ENCODE measurements at places on chromosomes 12 and 14.

DNA sequence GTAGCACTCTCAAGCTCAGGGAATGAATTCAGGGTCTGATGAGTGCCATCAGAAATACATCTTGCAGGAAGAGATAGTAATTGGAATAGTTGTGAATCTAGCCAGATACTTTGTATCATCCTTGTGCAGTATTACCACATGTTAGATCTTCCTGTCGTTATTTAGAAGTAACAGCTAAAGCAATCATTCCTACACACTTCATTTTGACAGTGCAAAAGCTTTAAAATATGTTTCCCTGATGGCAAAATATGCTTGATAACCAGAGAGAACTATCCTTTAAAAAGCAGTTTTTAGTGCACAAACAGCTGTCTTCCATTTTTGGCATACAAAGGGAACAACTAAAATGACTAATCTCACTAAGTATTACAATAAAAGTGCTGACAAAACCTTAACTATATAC lies 149.5 kb upstream of the SLC38A2 start:
- DNase-seq = no peak

DNA sequence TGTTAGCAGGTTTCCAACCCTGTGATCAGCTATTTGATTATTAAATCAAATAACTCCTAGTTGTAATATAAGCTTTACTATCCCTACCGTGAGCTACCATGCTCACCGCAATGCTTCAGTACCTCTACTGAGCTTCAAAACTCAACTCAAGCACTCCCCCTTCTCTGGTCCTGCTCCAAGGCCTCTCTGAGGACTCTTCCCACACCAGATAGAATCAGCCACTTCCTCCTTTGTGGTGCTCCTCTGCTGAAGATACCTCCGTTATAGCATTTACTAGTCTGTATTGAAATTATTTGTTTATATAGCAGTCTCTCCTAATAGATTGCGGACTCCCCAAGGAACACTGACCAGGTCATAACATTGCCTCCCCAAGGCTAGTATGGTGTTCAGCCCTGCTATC lies 17.5 kb downstream of the AREL1 start:
- DNase-seq = no peak

- DNase-seq = no peak
Measured at GRCh38 chr12:1044696-1045095, 53.7 kb downstream of the ERC1 start.

GRCh38 chr12:32874078-32874477 lies 22.5 kb downstream of the PKP2 start:
- DNase-seq = no peak

GRCh38 chr14:37610945-37611523 lies 15.6 kb downstream of the TTC6 start:
- no peak for DNase-seq

GRCh38 chr14:67778792-67779191 lies 37.6 kb downstream of the ZFYVE26 start:
- DNase-seq = no peak

DNA sequence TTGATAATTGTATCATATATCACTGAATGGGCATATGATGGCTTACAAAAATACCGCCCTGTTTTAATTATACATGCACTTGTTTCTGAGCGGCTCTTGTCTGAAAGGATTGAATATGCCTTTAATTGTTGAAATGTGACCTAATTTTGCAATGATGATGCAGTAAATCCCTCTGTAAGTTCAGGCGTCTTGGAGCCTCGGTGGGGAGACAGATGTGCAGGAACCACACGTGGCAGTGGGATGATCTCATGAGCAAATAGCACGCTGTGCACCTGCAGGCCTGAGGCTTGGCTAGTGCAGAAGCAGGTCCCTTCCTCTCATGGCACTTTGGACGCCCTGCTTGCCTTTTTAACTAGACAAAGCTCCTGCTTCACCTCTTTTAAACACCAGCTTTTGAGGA lies 49.3 kb upstream of the ASPG start:
- DNase-seq = no peak

DNA sequence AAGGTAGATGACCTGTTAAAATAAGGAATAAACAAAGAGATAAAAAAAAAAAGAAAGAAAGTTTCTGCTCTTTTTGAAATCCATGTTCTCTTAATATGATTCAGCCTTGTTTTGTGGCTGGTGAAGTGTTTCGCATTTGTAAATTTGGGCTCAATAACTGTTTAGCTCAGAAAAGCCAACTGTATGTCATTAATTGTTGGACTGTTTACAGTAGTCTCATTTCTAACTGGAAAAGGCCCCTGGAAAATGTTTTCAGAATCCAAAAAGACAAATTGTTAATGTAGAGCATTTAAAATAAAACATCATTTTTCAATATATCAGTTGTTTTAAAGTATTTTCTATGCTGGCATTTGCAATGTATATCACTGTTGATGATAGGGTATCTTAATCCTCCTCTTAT lies 47.4 kb upstream of the DYRK2 start:
- no peak for DNase-seq

DNA sequence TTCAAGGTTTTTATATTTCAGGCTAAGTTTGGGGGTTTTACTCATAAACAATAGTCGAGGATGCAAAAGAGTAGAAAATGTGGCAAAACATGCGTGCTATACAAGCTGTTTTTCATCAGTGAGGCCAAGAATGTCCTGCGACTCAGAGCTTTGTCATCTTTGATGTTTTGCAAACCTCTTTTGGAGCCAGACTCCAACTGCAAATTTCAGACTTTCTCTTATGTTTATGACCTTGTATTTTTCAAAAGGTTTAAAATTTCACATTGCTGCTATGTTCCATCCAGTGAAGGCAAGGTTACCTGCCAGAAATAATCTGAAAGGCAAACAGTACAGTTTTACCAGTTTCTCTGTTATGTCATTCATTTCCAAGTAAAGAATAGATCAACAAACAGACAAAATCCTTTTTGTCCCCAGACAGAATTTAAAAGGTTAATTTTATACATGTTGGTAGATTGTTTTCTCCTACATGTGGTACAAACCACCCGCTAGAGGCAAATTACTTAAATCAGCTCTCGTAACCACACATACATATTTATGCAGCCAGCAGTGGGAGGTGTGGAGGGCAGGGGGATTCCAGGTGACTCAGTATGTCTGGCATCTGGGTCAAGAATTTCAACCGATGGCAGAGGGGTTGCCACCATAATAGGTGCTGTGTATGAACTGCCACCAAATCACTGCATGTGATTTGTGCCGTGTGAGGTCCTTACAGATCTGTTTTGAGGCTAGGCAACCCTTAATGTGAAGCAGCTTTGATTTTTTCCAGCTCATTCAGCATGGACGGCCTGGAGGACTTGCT lies 119.8 kb upstream of the CPM start:
- peak; percentile 5 for DNase-seq

- no peak for DNase-seq
Measured at GRCh38 chr12:80033448-80033847, 65.9 kb upstream of the OTOGL start.

- DNase-seq = no peak
Measured at GRCh38 chr12:113059071-113059595, 2.6 kb downstream of the DTX1 start.

DNA sequence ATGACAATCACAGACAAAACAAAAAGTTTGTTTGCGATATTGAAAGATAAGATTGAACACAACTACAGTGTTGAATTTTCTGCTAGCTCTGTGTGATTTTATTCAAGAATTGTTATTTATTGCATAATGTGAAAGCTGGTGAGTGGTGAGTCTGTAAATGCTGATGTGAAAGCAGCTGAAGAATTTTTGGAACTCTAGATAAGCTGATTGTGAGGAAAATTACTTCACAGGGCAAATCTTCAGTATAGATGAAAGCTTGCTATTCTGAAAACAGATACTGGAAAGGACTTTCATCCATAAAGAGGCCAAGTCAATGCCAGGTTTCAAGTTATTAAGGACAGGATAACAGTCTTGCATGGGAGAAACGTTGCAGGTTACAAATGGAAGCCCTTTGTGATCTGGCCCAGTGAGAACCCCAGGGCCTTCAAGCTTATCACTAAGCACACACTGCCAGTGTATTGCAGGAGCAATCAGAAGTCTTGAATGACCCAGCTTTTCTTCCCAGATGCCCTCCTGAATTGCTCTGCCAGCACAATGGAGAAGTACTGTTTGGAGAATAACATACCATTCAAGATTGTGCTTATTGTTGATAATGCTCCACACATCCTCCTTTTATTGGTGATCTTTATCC lies 153.7 kb downstream of the PCNX1 start:
- DNase-seq = no peak

DNA sequence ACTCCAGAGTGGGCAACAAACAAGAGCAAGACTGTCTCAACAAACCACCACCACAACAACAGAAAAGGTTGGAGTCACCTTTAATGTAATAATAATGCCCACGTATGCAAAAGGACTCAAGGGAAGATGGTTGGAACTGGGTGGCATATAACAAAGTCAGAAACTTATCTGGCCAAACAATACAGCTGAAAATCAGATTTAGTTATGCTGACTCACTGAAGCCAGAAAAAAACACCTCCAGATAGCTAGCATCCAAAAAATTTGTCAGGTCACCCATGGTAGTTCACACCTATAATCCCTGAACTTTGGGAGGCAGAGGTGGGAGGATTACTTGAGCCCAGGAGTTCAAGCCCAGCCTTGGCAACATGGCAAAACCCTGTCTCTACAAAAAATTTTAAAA lies 24.4 kb downstream of the SLC11A2 start:
- no peak for DNase-seq

GRCh38 chr14:30267141-30267540 lies 291.8 kb upstream of the G2E3 start:
- DNase-seq = no peak

- DNase-seq = no peak
Measured at GRCh38 chr14:93788543-93789227, 400 bp upstream of the PRIMA1 start.

DNA sequence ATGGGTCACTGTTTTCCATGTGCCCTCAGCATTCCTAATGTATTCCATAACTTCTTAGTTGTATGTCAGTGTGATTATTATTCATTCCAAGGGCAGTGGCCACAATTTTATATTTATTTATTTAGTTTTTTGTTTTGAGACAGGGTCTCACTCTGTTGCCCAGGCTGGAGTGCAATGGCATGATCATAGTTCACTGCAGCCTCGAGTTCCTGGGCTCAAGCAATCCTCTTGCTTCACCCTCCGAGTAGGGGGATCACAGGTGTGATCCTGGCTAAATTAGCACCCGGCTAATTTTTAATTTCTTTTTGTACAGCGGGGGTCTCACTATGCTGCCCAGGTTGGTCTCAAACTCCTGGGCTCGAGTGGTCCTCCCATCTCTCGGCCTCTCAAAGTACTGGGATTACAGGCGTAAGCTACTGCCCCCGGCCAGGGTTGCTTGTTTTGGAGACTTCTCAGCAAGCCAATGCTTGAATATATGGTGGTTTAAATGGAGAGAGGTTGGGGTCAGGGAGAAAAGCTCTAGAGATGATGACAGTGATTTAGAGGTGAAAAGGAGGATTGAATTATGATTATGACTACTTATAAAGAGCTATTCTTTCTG lies 7.6 kb downstream of the GPRC5A start:
- DNase-seq = no peak

- DNase-seq = no peak
Measured at GRCh38 chr12:1795221-1795784, 25.1 kb upstream of the LRTM2 start.

DNA sequence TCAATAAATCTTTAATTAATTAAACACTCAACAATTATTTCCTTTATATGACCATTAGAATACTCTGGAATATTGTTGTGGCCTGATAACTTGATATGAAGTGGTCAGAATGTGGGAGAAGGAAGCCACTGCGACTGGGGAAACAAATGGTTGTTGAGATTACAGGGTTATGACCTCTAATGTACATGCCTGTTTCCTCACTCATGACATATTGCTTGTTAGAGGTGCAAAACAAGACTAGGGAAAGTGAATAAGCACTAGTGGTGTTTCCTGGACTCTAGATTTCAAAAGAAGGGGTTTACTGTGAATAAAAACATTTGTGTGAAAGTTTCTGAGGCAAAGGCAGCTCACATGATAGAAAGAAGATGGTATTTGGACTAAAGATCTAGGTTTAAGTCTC lies 53.3 kb downstream of the STAB2 start:
- DNase-seq = no peak

GRCh38 chr12:128592220-128592744 lies 231.5 kb downstream of the SLC15A4 start:
- no peak for DNase-seq

- no peak for DNase-seq
Measured at GRCh38 chr12:109734219-109735000, 20.8 kb downstream of the FAM222A start.

DNA sequence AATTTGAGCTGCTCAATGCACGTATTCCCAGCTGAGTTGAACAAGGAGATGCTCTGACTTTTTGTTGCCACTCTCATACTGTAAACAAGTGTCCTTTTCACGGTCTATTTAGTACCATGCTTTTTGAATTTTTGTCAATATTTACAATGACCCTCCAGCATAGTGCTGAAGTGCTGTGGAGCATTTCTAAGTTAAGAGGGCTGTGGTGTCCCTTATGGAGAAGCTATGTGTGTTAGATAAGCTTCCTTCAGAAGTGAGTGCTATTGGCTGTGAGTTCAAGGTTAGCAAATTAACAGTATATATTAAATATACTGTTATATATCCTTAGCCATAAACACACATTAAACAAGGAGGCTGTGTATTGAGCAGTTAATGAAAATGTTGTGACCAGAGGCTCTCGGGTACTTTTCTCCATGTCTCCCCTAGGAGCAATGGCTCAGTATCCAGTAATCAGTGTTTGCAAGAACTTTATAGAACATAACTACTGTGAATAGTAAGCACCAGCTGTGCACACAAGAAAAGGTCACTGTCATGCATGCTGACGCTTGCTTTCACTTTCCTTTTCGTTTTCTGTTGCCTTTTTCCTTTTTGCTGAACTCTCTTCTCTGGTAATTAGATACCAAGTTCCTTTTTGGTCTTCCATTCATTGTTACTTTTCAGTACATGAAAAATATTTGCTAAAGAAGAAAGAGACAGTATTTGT lies 187.2 kb upstream of the NEDD1 start:
- DNase-seq = peak; percentile 10

- DNase-seq = no peak
Measured at GRCh38 chr14:23877111-23877510, 76.5 kb upstream of the DHRS4 start.

Data from CD4-positive, alpha-beta T cell treated with Interleukin-17A for 4 hours (primary cell).